Activated effector memory CD4-positive, alpha-beta T cell treated with Interleukin-2 at 50 U/mL for 16 hours (primary cell): ENCODE measurements at places on chromosomes 13 and 19.

GRCh38 chr13:74270018-74270417 is 135.8 kb upstream of the KLF12 start:
- no peak for DNase-seq

DNA sequence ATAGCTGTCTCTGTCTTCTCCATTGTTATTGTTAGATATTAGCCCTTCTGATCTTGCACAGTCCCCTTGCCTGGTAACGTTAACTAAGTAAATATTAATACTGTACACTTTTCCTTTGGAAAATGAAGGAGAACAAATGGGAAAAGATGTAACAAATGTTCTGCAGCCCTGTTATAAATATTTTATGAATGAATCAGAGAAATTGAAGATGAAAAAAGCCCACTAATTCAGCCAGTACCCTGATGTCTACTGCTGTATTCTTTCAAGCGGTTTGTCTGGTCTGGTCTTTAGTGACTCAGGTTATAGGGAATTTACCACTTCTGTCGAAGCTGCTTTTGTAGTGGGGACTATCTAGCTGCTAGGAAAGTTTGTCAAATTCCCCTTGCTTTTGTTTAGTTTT is 121.0 kb downstream of the COG6 start:
- no peak for DNase-seq

DNA sequence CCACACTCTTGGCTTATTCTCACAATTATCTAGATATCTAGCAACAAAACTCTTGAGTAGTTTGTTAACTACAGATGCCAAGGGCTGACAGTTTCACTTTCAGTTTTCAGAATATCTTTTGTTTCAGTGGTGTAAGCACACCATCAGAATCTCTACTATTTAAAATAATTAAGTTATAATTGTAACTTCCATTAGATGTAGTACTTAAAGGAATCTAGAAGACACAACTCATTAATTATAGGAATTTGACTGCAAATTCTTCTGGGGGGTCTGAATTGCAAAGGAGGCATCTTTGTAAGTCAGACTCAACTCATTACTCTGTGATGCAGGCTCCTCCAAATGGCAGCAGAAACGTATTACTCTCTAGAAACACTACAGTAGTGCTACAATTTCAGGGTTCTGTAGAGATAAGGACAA is 44.9 kb upstream of the USPL1 start:
- no peak for DNase-seq

- DNase-seq = no peak
Observed at GRCh38 chr19:21463449-21464105, 41.8 kb upstream of the ZNF429 start.

- no peak for DNase-seq
Observed at GRCh38 chr13:108428691-108429090, 159.2 kb downstream of the TNFSF13B start.

DNA sequence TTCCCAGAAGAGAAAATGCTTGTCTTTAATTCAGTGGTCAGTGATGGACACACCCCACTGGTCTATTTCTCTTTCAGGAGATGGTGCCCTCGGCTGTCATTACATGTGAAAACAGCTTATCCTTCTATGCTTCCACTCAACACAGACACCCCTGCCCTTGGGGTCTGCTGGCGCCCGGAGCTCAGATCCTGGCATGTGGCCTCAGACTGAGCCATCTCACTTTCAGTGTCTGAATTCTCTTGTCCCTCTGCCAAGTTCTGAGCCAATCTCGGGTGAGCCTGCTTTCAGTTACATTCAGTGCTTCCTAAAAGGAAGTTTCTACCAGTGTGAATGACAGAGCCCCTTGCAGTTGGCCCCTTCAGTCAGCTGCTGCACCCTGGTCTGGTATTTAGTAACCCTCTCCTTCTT is 293.6 kb downstream of the DNAJC15 start:
- no peak for DNase-seq

- no peak for DNase-seq
Observed at GRCh38 chr13:27259831-27260230, 8.5 kb downstream of the RPL21 start.

DNA sequence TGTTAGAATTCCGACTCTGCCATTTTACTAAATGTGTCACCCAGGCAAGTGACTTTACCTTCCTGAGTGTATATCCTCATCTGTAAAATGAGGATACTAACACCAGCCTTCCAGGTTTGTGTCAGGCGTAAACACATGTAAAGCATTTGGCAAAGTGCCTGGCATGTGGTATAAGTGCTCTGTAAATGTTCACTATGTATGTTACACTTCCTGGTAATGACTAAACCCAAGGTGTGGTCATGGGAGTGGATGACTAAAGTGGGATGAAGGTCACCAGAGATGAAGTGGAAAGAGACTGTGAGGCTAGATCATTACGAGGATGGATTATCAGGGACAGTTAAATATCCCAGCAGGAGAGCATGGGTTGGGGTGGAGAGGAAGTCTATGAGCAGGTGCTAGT is 25.6 kb downstream of the DEDD2 start:
- DNase-seq = no peak
